ENCODE measurements at places on chromosomes 2 and 18.

GRCh38 chr2:237695201-237695780 lies 67.9 kb downstream of the LRRFIP1 start:
- DNase-seq: no peak

DNA sequence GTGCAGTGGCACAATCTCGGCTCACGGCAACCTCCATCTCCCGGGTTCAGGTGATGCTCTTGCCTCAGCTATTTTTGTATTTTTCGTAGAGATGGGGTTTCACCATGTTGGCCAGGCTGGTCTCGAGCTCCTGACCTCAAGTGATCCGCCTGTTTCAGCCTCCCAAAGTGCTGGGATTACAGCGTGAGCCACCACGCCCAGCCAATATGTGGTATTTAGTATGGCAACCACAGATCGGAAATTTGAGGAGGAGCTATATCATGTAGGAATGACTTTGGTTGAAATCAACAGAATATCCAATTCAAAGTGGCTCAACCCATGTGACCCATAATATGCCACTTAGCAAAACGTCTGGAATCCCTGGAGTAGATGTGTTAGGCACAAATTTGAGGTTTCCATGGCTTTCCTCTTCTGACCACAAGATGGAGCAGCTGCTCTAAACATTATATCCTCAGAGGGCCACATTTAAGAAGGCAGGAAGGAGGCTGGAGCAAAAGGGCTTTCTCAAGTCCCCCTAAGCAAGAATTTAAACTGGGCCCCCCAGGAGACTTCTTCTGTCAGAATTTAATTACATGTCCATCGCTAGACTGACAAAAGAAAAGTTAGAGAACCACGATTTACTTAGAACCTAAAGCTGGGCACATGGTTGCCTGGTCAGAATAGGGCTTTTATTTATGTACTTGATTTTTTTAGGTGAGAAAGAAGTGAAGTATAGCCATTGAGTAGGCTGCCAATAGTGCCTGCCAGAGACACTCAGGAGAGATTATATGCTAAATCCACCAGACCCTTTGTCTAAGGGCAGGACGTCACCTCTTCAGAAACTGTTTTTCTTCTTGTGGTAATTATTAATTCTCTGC lies 49.6 kb upstream of the ITSN2 start:
- peak; percentile 61 for DNase-seq

GRCh38 chr2:128169497-128169896 lies 78.5 kb downstream of the UGGT1 start:
- DNase-seq: no peak

DNA sequence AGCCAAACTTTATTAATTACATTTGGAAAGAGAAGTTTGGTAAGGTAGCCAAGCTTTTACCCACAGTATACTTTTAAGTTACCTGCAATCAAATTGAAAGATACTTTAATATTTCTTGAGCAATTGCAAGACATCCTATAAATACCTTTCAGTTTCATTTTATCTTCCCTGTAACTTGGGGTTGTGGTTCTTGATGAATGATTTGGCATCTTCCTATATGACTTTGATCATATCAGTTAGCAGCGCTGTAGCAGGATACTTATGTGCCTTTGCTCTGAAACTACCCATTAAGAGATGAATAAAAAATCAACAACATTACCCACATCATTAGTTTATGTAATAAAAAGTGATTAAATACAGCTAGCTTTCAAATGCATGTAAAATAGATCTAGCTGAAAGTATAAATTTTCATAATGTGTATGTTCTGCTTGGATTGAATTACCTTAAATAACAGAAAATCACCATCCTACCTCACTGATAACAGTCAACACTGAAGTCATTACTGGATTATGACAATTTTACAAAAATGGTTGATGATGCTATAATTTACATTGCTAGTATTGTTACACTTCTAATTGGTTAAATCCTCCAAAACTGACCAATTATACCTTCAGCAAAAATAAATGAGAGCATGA lies 50.4 kb downstream of the MMADHC start:
- no peak for DNase-seq

- DNase-seq: no peak
Measured at GRCh38 chr2:46803547-46803878, 112.1 kb downstream of the MCFD2 start.

DNA sequence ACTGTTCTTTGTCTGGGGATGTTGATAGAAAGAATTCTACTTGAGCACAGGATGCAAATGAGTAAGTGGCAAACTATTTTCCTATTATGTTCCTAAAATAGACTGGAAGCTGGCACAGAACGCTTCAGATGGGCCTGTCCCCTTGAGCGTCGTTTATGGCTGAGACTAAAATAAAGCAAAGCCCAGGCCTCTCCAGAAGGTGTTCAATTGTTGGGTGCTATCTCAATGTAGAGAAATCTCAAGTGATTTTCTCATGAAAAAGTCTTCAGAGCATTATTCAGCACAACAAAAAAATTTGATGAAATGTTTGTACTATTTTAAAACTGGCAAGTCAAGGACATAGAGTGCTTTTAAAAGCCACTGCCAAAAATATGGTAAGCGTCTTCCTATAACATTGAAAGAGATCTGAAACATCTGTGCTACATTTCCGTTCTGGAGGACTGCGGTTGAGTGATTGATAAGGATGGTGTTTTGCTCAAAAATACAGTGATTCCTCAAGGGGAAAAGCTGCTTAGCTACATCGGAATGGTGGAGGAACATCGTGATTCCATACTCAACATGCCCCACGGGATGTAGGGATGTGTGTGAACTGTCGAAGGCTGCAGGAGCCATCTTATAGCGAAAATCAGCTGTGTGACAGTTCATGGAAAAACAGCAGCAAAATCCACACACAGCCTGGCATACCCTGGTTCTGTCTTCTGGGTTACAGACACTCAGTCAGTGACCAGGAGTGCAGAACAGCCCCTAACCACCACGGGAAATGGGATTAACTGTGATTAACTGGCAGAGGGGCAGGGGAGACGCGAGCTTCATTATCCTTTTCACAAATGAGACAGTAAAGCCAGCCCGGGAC lies 10.4 kb upstream of the LRRFIP1 start:
- DNase-seq: no peak

- DNase-seq: no peak
Measured at GRCh38 chr2:106138543-106139237, 55.4 kb downstream of the UXS1 start.

GRCh38 chr2:144449028-144449406 lies 70.9 kb downstream of the ZEB2 start:
- DNase-seq: no peak

- DNase-seq: no peak
Measured at GRCh38 chr2:59691518-59692190, 861.8 kb downstream of the BCL11A start.
